Stimulated activated CD4-positive, alpha-beta T cell treated with anti-CD3 and anti-CD28 coated beads, TNF-alpha, amount 100 ng/mL, for 24 hours (primary cell): ENCODE measurements at places on chromosomes 1 and 21.

- no peak for DNase-seq
Observed at GRCh38 chr1:47686731-47687630, 249.1 kb downstream of the FOXD2 start.

GRCh38 chr1:117682372-117682771, 76.5 kb downstream of the TENT5C start:
- DNase-seq = no peak

DNA sequence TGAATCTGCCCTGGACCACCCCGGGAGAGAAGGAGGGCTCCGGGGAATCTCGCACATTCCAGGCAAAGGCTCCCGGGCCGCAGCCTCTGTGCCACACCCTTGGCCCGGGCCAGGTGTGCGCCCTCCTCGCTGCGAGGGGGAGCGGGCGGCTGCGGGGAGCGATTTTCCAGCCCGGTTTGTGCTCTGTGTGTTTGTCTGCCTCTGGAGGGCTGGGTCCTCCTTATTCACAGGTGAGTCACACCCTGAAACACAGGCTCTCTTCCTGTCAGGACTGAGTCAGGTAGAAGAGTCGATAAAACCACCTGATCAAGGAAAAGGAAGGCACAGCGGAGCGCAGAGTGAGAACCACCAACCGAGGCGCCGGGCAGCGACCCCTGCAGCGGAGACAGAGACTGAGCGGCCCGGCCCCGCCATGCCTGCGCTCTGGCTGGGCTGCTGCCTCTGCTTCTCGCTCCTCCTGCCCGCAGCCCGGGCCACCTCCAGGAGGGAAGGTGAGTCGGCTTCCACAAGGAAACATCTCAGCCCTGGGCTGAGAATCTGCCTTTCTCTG, at the start of gene LAMC2:
LAMC2 (plus strand) TSS at position 324 of the 550 bp plus-strand sequence; CDS start at position 413, 89 bp downstream.
- no peak for DNase-seq

DNA sequence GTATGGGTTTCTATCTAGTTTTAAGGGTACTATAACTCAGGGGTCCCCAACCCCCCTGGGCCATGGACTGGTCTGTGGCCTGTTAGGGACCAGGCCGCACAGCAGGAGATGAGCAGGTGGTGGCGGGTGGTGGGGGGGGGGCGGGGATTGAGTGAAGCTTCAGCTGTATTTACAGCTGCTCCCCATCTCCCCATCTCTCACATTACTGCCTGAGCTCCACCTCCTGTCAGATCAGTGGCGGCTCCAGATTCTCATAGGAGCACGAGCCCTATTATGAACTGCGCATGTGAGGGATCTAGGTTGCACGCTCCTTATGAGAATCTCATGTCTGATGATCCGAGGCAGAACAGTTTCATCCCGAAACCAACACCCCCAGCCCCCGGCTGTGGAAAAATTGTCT, 95.1 kb upstream of the SLC45A1 start:
- no peak for DNase-seq

DNA sequence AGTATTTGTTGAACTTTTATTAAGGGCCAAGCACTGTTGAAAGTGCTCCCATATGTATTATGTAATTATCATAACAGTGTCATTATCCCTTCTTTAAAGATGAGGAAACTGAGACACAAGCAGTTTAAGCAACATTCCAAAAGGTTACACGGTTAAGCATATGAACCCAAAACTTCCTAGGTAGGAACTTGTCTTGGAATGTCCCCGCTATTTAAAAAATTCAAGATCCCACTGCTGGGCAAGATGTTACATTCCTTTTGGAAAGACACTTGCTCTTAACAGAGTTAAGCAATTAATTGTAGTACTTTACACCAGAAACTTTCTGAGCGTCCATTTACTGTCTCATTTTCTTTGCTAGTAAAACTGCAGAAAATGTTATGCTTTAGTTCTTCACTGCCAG, 15.6 kb downstream of the LMO4 start:
- DNase-seq = no peak

DNA sequence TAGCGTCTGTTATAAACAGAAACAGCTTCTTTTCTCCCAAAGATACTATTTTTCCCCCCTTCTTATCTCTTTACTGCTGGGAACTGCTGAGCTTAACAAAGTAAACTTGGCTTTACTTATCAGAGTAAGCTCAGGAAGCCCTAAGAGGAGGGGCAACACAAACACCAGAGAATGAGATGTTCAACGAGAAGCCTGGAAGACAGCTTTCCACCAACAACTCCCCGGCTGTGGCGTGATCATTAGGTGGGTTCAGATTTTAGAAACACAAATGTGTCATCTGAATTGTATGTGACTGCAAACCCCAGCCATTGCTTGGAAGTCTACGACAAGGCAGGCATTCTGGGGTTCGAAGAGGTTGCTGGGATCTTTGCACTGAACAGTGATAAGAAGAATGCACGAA, 181.2 kb upstream of the ESRRG start:
- DNase-seq = no peak

GRCh38 chr1:98555814-98556213, 105.7 kb upstream of the SNX7 start:
- no peak for DNase-seq

DNA sequence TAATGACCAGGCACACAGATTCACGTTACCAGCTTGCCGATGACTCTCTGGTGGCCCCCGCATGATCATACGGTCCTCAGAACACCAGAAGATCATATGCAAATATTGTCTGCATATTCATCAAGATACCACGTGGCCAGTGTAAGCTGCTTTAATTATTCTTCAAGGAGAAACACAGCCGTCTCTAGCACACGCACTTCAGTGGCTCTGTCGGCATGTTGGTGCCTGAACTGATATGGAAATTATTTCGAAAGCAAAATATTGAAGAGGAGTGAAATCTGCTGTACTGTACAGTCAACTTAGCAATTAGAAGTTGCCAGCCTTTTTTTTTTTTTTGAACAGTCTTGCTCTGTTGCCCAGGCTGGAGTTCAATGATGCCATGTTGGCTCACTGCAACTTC, 5.9 kb upstream of the KIF26B start:
- no peak for DNase-seq

DNA sequence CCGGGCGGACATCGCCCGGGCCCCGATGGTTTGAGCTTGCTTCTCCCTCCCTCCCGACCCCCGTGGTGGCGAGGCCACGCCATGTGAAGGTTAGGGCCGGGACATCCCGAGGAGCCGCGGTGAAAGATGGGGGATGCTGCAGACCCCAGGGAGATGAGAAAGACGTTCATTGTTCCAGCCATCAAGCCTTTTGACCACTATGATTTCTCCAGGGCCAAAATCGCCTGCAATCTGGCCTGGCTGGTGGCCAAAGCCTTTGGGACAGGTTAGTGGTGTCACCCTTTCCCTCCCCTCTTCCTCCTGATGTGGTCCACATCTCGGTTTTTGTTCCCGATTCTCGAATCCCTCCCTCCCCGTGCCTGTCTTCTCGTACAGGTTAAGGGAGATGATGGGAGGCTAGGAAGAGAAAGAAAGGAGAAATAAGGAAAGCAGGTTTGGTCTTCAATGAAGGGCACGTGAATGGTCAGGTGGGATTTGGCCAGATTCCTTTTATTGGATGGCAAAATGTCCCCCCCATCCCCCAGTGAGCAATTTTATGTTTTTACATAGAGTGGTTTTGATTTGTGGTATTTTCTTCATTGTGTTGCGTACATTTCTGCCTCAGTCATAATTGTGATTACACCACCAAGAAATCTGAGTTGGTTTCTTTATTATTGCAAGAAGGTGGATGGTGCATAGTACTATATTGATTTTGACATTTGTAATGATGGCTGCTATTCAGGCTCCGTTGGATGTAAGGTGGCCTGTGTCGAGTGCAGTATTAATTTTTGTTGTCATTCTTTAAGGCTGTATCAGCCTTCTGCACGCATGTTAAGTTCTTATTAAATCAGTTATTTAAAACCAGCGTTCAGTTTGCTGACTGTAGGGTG, 1.2 kb downstream of the CAMSAP2 start:
- no peak for DNase-seq

- DNase-seq = no peak
Observed at GRCh38 chr1:233281711-233282581, 13.6 kb downstream of the PCNX2 start.

DNA sequence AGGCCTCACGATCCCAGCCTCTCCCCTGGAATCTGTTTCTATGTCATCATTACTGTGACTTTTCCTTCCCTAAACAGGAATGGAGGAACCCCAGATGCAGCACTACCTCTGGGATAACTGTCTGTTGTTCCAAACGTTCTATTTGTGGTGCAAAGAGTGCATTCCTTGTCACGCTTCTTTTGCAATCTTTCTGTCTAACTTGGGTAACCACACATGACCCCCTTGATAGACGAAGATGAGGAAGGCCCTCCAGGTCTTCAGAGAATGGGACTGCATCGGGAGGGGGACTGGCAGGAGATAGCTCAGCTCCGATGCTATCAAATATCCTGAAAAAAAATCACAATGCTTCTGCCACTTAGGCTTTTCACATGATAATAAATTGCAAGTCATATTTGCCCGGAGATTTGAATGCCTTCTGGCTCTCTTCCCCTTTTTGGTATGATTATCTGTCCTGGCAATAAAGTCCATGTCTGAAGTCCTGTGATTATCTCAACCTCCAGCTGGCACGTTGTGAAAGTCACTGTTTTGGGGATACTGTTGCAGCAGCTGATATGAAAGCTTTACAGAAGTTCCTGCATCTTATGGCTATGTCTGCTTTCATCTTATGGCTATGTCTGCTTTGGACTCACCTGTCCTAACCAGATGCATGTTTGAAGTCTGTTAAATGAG, 148.7 kb upstream of the LMO4 start:
- DNase-seq = no peak

- DNase-seq = no peak
Observed at GRCh38 chr1:20063861-20064292, 6.1 kb upstream of the PLA2G5 start.

- no peak for DNase-seq
Observed at GRCh38 chr1:11388617-11389016, 90.3 kb upstream of the DISP3 start.

GRCh38 chr1:201737352-201738060, 91.5 kb upstream of the IPO9 start:
- no peak for DNase-seq

- DNase-seq = no peak
Observed at GRCh38 chr1:181128592-181129497, 40.3 kb downstream of the IER5 start.

GRCh38 chr1:27529704-27530018, 39.7 kb upstream of the WASF2 start:
- no peak for DNase-seq

- no peak for DNase-seq
Observed at GRCh38 chr21:42722153-42722552, 68.7 kb downstream of the PDE9A start.

DNA sequence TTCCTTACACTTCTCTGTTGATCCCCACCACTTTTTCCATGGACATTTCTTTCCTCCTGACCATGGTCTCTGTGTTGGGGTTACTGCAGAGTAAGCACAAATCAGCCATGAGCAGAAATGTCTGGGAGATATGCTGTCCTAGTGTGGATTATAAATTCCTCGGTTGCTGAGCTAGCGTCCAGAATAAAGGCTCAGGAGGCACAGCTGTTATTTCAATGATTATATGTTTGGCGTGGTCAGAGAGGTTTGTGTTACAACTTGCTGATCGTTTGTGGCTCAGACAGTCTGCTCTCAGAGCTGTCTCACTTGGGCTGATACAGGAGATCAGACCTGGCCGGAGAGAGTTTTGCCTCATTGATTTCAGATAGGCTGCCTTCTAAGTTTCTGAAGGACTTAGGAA, 37.5 kb upstream of the LAMC2 start:
- DNase-seq = no peak
